ENCODE measurements at places on chromosomes 7 and 10. TPM values are rescaled to one million over a fixed set of nuclear protein-coding genes. Genes with fewer than 3 reads are reported as not detected.

The PAX2 gene
- total RNA-seq, result not detected

The ZNF22 gene
- total RNA-seq, result 25.6 TPM

The MKRN1 gene
- 87.2 TPM for total RNA-seq

The ANXA11 gene
- total RNA-seq, result 29.7 TPM

The SHLD2 gene
- 19.3 TPM for total RNA-seq

The ST8SIA6 gene
- 0.52 TPM for total RNA-seq

The CACNA2D1 gene
- total RNA-seq, result 116 TPM

The ABCB4 gene
- under 0.01 TPM for total RNA-seq

The HOXA6 gene
- total RNA-seq, result 3.1 TPM

The AKR1C2 gene
- total RNA-seq, result 4.2 TPM

The TET1 gene
- total RNA-seq, result 15.1 TPM

The ADRB1 gene
- total RNA-seq, result 0.52 TPM

The H2BK1 gene
- total RNA-seq, result not detected

The FLNC gene
- total RNA-seq, result 611 TPM

The GBX1 gene
- not detected for total RNA-seq

The GIMAP7 gene
- 4.2 TPM for total RNA-seq

The GATA3 gene
- total RNA-seq, result 0.52 TPM

The AKR1C4 gene
- total RNA-seq, result not detected

The SRRM3 gene
- total RNA-seq, result not detected
